ENCODE measurements at places on chromosomes 5 and 9.

DNA sequence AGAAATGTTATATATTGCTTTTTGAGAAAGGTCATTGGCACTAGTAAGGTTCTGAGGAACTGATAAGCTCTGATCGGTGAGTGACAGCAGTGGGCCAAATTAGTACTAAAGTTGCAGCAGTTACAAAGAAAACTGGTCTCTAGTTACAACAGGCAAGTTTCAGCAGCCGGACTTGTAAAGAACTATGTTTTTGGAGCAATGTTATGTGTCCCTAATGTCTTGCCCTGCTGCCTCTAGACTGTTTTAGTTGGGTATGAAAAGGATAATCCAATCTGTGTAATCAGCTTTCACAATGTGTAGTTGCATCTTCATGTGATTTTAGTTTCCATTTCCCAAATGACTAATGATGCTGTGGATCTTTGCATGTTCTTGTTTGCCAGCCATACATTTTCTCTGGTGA is 113.5 kb downstream of the CAMK4 start:
- DNase-seq, result no peak

DNA sequence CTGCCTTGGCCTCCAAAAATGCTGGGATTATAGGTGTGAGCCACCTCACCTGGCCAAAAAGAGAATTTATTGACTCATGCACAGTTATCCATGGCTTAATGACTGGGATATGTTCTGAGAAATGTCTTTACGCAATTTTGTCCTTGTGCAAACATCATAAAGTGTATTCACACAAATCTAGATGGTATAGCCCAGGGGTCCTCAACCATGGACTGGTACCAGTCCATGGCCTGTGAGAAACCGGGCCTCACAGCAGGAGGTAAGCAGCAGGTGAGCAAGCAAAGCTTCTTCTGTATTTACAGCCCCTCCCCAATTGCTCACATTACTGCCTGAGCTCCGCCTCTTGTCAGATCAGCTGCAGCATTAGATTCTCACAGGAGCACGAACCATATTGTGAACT is 12.4 kb upstream of the SIL1 start:
- no peak for DNase-seq

GRCh38 chr5:111198281-111198966 is 25.8 kb upstream of the CAMK4 start:
- no peak for DNase-seq

- no peak for DNase-seq
These were observed 9.4 kb downstream of the PAM start for GRCh38 chr5:102764381-102765004.

DNA sequence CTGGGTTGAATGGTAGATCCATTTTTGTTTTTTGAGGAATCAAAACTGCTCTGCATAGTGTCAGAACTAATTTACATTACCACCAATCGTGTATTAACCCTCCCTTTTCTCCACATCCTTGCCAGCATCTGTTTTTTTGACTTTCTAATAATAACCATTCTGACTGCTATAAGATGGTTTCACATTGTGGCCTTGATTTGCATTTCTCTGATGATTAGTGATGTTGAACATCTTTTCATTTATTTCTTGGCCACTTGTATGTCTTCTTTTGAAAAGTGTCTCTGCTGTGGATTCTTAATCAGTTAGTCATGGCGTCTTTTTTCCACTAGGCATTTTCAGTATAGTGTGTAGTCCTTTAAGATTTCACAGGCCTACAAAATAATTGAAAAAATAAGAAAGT is 2144.3 kb upstream of the C9orf72 start:
- DNase-seq, result no peak

GRCh38 chr5:113364466-113364865 is 70.3 kb downstream of the TSSK1B start:
- DNase-seq, result no peak

- DNase-seq, result no peak
These were observed 169.7 kb downstream of the C9orf50 start for GRCh38 chr9:129451089-129451656.

GRCh38 chr5:169450464-169450863 is 133.1 kb upstream of the SPDL1 start:
- no peak for DNase-seq

DNA sequence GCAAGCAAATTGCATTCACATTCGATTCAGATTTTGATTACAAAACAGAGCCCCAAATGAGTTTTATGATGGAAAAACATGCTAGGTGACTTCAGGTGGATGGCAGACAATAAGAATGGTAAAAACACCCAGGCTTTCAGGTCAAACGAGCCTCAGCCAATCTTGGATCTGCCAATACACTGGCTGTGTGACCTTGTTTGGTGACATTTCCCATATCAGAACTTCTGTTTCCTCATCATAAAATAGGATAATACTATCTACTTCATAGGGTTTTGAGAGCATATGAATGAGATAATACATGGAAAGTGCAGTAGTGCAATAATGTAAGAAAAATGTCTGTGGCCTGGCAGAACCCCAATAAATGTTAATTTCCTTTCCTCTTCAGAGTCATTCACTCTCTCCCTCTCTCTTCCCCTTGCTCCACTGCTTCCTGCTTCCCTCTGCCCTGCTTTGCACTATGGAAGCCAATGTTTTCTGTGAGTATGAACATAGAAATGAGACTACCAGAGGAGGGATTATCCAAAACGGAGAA is 54.7 kb downstream of the SH3RF2 start:
- DNase-seq, result no peak

DNA sequence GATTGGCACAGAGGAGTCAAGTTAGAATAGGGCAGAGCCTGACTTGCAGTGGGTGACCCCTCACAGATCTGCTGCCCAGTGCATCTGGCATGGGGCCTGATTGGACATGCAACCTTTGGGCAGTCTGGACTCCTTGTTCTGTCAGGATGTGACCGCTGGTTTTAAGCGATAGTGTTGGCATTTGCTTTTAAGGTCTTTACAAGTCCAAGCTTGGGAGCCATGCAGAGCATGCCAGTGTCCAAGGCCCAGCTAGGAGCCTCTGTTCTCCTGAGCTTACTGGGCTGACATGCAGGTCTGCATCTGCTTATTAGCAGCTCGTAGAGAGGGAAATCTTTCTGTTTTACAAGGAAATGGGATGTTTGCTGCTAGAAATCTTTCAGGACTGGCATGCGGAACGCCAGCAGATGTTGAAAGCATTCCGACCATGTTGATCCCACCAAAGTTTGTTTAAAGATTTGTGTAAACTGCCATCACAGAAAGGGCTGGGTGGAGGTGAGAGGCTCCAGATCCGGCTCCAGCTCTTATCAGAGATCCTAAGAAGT is 27.5 kb downstream of the GADD45G start:
- DNase-seq, result no peak

DNA sequence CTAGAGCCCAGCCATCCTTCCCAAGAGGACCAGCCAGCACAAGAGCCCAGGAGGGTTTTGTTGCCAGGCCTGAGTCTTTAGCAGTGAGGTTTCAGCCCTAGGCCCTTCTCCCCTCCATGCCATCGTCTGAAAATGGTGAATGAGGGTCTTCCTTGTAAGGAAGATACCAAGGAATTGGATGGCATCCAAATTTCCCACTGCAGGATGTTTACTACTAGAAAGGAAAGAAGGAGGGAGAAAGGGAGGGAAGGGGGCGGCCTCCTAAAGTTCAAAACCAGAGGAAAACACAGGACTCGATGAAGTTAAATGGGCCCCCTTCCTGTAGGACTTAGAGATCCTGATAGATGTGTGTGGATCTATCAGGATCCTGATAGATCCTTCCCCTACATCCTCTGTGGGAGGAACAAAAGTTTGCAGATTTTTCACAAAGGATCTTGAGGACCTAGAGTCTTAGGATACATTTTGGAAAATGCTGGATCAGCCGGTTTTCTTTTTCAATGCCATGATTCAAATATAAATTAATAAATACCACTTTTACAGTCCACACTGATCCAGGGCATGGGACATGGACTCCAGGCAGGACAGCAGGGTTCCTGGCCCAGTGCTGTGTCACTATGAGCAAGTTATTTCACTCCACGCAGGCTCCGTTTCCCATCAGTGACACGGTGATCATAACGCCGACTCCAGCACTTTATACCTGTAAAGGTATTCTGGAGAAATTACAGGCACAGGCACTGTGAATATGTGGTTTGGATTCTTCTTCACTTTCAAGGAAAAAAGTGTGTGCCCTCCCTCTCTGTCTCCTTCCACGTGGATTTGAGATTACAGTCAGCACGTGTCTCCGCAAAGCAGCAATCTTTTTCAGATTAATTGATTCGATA is 40.9 kb downstream of the C5orf15 start:
- DNase-seq, result no peak

GRCh38 chr5:119063579-119064379 is 7.1 kb upstream of the DMXL1 start:
- DNase-seq, result no peak

DNA sequence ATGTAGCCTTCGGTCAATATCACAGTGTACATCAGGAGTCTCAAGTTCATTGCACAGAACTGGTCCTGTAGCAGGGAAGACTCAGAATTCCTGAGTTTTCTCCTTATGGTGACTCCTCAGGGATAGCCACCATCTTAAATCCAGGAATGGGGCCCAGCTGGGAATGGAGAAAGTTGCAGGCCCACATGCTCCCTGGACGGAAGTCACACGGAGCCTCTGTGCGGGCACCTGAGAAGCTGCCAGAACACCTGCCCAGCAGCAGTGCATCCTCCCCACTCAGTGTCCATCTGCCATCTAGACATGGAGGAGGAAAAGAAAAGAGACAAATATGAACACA is 133.9 kb downstream of the SUSD1 start:
- DNase-seq, result no peak

DNA sequence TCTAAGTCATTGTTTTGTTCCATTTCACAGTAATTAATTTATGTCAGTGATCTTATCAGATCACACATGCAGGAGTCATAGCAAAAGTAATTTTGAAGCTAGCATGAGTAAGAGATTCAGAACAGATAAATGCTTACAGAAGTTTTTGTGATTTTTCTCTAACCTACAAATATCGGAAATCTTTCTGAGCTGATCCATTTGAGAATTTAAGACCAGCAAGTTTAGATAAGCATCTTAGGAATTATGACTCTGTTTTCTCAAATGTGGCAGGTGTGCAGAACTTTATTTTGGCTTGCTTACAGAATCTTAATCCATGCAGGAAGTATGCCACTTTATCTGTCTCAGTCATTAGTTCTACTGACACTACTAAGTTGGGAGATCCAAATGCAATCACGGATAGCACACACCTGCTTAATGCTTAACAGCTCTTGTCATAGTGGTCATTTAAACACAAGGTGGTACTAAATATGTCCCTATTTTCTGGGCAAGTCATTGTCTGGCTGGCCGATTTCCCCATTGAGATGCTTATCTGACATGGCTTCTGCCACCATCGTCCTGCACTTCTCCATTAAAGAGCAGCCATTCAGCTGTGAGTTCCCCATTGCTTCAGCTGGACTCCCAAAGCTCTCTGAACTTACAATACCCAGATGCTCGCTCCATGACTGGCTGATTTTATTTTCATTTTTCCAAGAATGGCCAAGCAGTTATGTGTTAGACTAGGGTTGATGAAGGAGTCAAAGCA is 305.4 kb upstream of the NUDT12 start:
- DNase-seq, result no peak

DNA sequence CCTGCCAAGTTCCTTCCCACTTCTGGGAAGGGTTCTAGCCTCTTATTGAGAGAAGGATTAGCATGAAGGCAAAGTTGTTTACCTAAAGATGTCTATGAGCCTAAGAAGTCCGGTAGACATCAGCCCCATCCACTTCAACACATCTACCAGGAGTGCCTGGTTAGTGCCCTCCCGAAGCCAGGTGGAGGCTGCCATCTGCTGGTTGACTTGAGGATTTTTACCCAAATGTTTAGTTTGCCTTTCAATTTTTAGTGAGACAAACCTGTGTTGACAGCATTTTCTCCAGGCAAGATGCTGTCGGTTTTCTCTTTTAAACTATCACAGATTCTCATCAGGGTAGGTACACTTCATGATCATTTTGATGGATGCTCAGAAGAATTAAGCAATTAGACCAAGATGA is 83.6 kb upstream of the TNFSF8 start:
- DNase-seq, result no peak

- DNase-seq, result no peak
These were observed 73.5 kb downstream of the PPP2R2B start for GRCh38 chr5:146805081-146805480.

DNA sequence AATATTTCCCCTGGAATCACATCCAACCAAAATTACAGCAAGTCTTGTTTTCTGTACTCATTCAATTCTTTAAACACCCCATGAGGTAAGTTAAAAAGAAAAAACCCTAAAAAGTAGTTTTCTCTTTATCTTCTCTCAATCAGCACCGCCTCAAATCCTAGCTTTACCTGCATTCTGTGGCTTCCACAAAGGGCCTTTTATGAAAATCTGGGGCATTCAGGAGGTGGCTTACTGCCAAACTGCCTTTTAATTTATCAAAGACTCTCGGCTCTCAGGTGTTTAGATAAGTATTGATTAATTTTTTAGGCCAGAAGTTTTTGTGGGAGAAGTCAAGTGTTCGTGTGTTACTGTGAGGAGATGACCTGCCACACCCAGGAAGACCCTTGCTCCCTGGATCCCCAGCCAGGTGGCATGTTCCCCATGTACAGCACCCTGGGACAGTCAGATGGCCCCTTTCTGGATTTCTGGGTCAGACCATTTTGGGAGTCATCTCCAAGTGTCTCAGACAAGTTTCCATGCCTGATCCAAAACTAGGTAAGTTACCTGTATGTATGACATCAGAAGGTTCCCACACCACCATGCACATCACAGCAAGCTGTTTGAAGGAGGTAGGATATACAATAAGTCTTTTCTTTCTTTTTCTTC is 6.2 kb upstream of the TMEM171 start:
- no peak for DNase-seq

DNA sequence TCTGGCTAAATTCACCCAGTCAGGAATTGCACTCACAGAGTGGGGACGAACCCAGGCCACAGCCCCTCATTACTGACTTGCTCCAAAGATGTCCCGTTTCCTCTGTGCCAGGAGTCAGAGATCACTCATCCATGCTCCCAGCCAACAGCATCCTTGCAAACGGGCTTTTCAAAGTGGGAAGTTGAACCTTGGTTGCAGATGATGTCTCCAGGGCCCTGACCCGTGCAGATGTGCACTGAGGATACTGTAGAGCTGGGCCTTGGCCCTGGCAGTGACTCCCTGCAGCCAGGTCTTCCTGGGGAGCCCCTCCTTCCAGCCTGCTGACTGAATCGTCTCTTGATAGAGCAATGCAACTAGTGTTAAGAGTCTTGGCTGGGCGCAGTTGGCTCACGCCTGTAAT is 22.3 kb downstream of the TCF7 start:
- DNase-seq, result no peak

- DNase-seq, result no peak
These were observed 241.5 kb downstream of the PAPPA start for GRCh38 chr9:116394894-116395698.

GRCh38 chr9:94005272-94005901 is 50.2 kb upstream of the BARX1 start:
- no peak for DNase-seq

GRCh38 chr9:133684936-133685361 is 48.8 kb downstream of the DBH start:
- DNase-seq, result no peak

All from stimulated activated CD8-positive, alpha-beta memory T cell treated with anti-CD3 and anti-CD28 coated beads, Interleukin-7, amount 100 ng/mL, for 48 hours (primary cell).